ENCODE measurements at places on chromosomes 7 and 10.

GRCh38 chr7:39406467-39406866 is 159.7 kb upstream of the YAE1 start:
- no peak for DNase-seq
- H3K27me3 ChIP-seq, result peaks cover 3% of the 10 kb centered on the region
- no peaks in the 10 kb centered on the region for H3K4me1 ChIP-seq
- no peaks in the 10 kb centered on the region for H3K36me3 ChIP-seq
- no peak overlapping the region for H3K27ac ChIP-seq

- H3K27ac ChIP-seq, result peak overlapping the region; percentile 74
- H3K4me3 ChIP-seq, result peak overlapping the region; percentile 52
- peaks cover 84% of the 10 kb centered on the region for H3K4me1 ChIP-seq
- H3K27me3 ChIP-seq, result no peaks in the 10 kb centered on the region
Measured at GRCh38 chr7:106866298-106867281, 1.5 kb downstream of the PIK3CG start.

DNA sequence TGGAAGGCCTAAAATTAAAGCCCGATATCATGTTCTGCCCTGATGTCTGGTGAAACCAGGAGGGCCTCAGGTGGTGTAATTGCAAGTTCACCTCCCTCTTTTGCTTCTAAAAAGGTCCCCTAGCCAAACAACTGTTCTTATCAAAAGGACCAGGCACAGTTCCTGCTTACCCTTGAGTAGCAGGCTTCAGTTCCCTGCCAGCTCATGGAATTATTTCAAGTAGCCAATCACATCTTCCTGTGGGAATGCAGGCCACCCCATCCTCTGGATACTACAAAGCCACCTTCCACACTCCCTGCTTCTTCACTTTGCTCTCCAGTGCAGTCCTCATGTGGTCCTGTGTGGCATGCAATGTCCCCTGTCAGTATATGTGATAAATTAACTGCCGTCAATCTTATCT is 97.7 kb upstream of the GALNT17 start:
- H3K27me3 ChIP-seq, result no peaks in the 10 kb centered on the region
- no peaks in the 10 kb centered on the region for H3K4me1 ChIP-seq
- no peak overlapping the region for H3K27ac ChIP-seq
- H3K4me3 ChIP-seq, result no peak overlapping the region

DNA sequence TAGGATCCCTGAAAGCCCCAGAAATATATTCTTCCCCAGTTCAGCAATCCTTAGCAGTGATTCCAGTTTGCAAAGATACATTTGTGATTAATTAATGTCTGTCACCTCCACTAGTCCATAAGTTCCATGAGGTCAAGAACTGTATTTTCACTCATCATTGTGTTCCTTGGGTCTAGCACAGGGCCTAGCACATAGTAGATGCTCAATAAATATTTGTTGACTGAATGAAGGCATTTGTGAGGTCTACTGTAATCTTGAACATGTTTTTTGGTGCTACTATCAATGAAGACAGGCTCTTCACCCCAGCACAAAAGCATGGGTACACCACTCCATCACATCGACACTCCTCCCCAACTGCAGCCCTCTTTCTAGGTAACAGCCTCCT is 30.8 kb upstream of the PAX2 start:
- H3K4me3 ChIP-seq, result no peak overlapping the region
- peaks cover 17% of the 10 kb centered on the region for H3K4me1 ChIP-seq
- H3K27me3 ChIP-seq, result peaks cover 72% of the 10 kb centered on the region
- no peaks in the 10 kb centered on the region for H3K36me3 ChIP-seq

DNA sequence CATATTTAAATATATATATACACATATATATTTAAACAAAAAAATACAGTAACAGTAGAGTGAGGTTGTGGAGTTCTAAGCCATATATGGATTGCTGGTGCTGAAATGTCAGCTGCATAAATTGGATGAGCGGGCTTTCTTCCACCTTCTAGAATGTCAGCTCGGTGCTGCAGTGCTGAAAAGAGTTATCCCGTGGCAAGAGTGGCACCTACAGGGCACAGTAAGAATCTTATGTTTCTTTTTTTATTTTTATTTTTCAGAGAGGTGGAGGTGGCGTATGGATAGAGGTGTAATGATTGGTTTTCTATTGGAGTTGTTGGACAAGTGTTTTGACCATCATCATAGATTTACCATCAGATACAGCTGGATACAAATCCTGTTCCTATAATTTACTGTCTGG is 86.2 kb upstream of the DYNC1I1 start:
- H3K4me1 ChIP-seq, result no peaks in the 10 kb centered on the region
- H3K27me3 ChIP-seq, result peaks cover 2% of the 10 kb centered on the region
- no peak overlapping the region for H3K4me3 ChIP-seq
- H3K27ac ChIP-seq, result no peak overlapping the region
- H3K36me3 ChIP-seq, result no peaks in the 10 kb centered on the region

DNA sequence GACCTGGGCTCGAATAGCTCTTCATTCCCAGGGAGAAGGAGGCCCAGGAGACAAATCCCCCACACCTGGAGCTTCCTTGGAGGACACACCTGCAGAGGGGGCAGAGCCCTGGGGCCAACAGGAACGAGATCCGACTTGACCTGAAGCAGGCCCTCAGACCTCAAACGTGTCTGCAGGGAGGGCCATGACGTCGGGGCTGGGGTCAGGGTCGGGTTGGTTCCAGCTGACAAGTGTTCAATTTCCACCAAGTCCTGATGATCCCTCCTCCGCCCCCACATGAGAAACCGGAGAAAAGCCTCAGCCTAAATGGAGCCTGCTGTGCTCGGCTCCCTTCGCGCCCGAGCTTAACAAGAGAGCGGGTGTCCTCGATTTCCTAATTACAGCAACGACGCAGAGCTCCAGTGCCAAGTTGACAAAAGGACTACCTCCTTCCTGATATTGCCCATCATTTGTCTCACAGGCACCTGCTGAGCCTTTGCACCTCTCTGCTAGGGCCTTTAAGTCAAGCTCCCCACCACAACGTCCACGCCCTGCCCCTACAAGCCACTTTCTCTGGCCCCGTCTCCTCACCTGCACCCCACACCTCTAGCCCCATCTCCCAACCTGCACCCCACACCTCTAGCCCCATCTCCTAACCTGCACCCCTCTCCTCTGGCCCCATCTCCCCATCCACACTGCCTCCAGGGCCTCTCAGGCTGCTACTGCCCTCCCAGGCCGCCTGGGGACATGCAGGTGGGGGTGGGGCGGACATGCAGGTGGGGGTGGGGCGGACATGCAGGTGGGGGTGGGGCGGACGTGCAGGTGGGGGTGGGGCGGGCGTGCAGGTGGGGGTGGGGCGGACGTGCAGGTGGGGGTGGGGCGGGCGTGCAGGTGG is 519.4 kb downstream of the GLRX3 start:
- H3K36me3 ChIP-seq, result no peaks in the 10 kb centered on the region
- no peak for DNase-seq
- H3K27me3 ChIP-seq, result no peaks in the 10 kb centered on the region
- H3K4me3 ChIP-seq, result no peak overlapping the region

- no peak overlapping the region for H3K27ac ChIP-seq
- no peak overlapping the region for H3K4me3 ChIP-seq
- no peaks in the 10 kb centered on the region for H3K4me1 ChIP-seq
- no peaks in the 10 kb centered on the region for H3K27me3 ChIP-seq
- DNase-seq, result no peak
- no peaks in the 10 kb centered on the region for H3K36me3 ChIP-seq
Measured at GRCh38 chr7:68065581-68065980, 1068.9 kb downstream of the TYW1 start.

GRCh38 chr7:70634071-70634470 is 497.9 kb upstream of the GALNT17 start:
- H3K36me3 ChIP-seq, result no peaks in the 10 kb centered on the region
- peaks cover 6% of the 10 kb centered on the region for H3K4me1 ChIP-seq
- no peaks in the 10 kb centered on the region for H3K27me3 ChIP-seq
- H3K4me3 ChIP-seq, result no peak overlapping the region

DNA sequence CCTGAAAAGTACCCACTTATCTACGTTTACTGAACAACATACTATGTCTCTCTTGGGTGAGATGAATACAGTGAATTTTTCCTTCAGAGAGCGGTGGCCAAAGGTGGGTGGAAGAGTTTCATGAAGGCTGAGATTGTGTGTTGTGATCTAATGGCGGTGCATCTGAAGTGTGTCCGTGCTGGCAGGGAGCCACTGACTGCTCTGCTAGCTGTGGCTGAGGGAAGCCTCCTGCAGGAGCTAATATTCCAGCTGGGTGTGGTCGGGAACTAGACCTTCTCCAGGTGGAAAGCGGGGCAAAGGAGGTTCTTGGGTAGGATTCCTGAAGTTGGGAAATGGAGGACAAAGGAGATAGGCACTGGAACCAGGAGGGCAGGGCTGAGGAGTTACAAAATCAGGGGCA is 69.2 kb upstream of the GRB10 start:
- peaks cover 2% of the 10 kb centered on the region for H3K27me3 ChIP-seq
- DNase-seq, result no peak
- H3K27ac ChIP-seq, result no peak overlapping the region
- no peaks in the 10 kb centered on the region for H3K4me1 ChIP-seq
- H3K36me3 ChIP-seq, result no peaks in the 10 kb centered on the region

DNA sequence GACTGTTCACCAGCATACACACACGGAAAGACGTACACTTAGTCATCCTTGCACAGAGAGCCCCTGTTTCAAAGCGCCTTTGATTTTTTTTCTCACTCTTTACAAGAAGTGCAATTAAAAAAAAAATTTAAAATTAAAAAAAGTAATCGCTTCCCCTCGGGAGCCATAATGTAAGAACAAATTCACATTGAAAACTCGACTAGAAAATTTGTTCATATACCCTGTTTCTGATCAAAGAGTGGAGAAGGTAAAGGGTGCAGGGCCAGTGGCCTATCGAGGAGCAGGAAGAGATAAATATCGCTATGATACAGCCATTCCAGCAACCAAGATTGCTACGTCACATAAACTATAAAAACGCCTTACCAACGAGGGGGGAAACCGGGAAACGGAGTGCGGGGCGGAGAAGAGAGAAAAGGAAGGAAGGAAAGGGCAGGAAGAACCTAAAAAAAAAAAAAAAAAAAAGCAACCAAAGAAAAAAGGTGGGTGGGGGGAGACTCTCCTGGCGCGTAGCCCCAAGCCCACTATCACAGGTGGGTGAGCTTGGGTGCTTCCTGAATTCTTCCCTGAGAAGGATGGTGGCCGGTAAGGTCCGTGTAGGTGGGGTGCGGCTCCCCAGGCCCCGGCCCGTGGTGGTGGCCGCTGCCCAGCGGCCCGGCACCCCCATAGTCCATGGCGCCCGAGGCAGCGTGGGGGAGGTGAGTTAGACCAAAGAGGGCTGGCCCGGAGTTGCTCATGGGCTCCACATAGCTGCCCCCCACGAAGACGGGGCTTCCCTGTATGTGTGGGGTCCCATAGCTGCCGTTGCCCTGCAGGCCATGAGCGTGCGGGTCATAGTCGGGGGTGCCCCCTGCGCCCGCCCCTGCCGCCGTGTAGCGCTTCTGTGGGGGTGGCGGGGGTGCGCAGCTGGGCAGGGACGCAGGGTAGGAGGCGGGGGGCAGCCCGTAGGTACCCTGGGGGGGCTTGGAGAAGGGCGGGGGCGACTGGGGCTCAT is 5.2 kb upstream of the HOXA2 start:
- peaks cover 1% of the 10 kb centered on the region for H3K36me3 ChIP-seq
- no peak overlapping the region for H3K4me3 ChIP-seq
- H3K27ac ChIP-seq, result no peak overlapping the region

GRCh38 chr10:58158806-58159205 is 108.9 kb downstream of the IPMK start:
- DNase-seq, result no peak
- H3K36me3 ChIP-seq, result no peaks in the 10 kb centered on the region
- H3K4me3 ChIP-seq, result no peak overlapping the region
- H3K27me3 ChIP-seq, result peaks cover 21% of the 10 kb centered on the region
- peaks cover 2% of the 10 kb centered on the region for H3K4me1 ChIP-seq
- no peak overlapping the region for H3K27ac ChIP-seq

GRCh38 chr10:117936141-117936540 is 110.6 kb downstream of the RAB11FIP2 start:
- peaks cover 4% of the 10 kb centered on the region for H3K27me3 ChIP-seq
- H3K4me1 ChIP-seq, result peaks cover 3% of the 10 kb centered on the region
- DNase-seq, result no peak
- no peak overlapping the region for H3K27ac ChIP-seq
- H3K36me3 ChIP-seq, result no peaks in the 10 kb centered on the region

- peaks cover 42% of the 10 kb centered on the region for H3K4me1 ChIP-seq
- H3K27me3 ChIP-seq, result no peaks in the 10 kb centered on the region
- peak; percentile 17 for DNase-seq
- peaks cover 38% of the 10 kb centered on the region for H3K36me3 ChIP-seq
- peak overlapping the region; percentile 98 for H3K4me3 ChIP-seq
- peak overlapping the region; percentile 94 for H3K27ac ChIP-seq
Measured at GRCh38 chr10:73251683-73252444, 580 bp downstream of the MRPS16 start.

- H3K27ac ChIP-seq, result no peak overlapping the region
- no peaks in the 10 kb centered on the region for H3K27me3 ChIP-seq
- no peaks in the 10 kb centered on the region for H3K36me3 ChIP-seq
- no peak overlapping the region for H3K4me3 ChIP-seq
Measured at GRCh38 chr7:53542157-53542556, 506.7 kb downstream of the POM121L12 start.

- no peak overlapping the region for H3K4me3 ChIP-seq
- DNase-seq, result no peak
- no peaks in the 10 kb centered on the region for H3K27me3 ChIP-seq
- H3K36me3 ChIP-seq, result peaks cover 34% of the 10 kb centered on the region
- no peak overlapping the region for H3K27ac ChIP-seq
Measured at GRCh38 chr10:73215749-73216148, 31.3 kb downstream of the DNAJC9 start.

DNA sequence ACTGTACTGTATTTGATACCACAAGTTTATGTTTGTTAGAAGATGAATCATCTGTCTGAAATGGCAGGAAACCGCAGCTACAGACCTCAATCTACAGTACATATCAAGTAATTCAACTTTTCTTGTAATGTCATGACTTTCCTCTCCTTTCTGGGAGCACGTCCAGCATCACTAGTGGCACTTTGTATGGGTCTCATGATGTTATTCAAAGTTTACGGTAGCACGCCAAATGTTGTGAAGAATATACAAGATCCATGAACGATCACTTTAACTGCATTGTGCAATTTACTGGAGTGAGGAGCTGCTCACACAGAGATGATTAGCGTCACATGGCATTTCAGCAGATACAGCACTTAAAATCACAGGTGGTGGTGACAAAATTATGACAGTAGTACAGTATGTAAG is 257.8 kb upstream of the GNAI1 start:
- H3K27me3 ChIP-seq, result no peaks in the 10 kb centered on the region
- H3K4me1 ChIP-seq, result no peaks in the 10 kb centered on the region
- H3K4me3 ChIP-seq, result no peak overlapping the region
- H3K27ac ChIP-seq, result no peak overlapping the region
- no peaks in the 10 kb centered on the region for H3K36me3 ChIP-seq

GRCh38 chr10:19098803-19099202 is 50.2 kb downstream of the MALRD1 start:
- no peaks in the 10 kb centered on the region for H3K27me3 ChIP-seq
- H3K4me3 ChIP-seq, result no peak overlapping the region
- no peak for DNase-seq
- no peak overlapping the region for H3K27ac ChIP-seq
- H3K36me3 ChIP-seq, result no peaks in the 10 kb centered on the region

Data from activated naive CD4-positive, alpha-beta T cell treated with anti-CD3 and anti-CD28 coated beads for 36 hours (primary cell).